ENCODE measurements at places on chromosomes 4 and X.

GRCh38 chr4:99886146-99886545, 8.1 kb downstream of the LAMTOR3 start:
- DNase-seq: no peak

DNA sequence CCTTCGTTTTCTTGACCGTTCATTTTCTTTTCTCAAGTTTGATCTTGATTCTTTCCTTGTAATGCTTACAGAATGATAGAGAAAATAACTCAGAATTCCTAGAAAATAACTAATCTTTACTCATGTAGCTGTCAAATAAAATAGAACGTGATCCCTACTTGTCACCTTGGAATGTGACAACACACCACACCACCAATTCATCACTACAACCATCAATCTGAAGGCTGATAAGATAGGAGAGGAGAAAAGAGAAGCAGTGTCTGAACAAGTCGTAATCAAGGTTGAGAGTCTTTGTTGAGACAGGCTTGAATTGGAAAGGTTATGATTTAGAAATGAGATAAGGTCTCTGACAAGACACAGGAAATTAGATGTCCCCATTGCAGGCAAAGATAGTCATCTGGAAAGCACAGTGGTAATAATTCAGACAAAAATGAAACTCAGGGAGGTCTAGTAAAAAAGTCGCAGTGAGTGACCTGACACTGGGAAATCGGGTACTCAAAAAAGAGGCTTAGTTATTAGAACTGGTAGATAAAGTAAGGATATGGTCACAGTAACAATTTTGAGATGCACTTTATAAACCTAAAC, 456.2 kb downstream of the FAT4 start:
- DNase-seq: no peak

DNA sequence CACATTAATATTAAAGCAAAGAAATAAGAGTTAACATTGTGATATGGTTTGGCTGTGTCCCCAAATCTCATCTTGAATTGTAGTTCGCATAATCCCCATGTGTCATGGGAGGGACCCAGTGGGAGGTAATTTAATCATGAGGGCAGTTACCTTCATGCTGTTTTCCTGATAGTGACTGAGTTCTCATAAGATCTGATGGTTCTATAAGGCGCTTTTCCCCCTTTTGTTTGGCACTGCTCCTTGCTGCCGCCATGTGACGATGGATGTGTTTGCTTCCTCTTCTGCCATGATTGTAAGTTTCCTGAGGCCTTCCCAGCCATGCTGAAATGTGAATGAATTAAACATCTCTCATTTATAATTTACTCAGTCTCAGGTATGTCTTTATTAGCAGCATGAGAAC, 153.8 kb upstream of the GALNT7 start:
- no peak for DNase-seq

- DNase-seq: no peak
Observed at GRCh38 chr4:70586841-70587240, 5.2 kb upstream of the AMBN start.

- DNase-seq: no peak
Observed at GRCh38 chrX:259692-260355, 21.4 kb upstream of the PLCXD1 start.

- DNase-seq: no peak
Observed at GRCh38 chr4:107283587-107284559, 247.8 kb upstream of the DKK2 start.

GRCh38 chr4:154160519-154161301, 330.9 kb downstream of the DCHS2 start:
- no peak for DNase-seq

DNA sequence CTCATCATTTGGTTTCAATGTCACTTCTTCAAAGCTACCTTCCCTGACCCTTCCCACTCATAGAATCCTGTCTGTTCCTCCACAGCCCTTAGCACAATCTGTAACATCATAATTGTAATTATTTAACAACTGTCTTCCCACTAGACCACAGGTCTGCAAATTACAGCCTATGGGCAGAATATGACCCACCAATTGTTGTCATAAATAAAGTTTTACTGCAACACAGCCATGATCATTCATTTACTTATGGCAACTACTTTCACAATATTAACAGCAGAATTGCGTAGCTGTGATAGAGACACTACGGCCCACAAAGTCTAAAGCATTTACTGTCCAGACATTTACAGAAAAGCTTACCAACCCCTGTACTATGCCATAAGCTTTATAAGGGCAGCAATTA, 15.9 kb downstream of the USP46 start:
- DNase-seq: no peak

DNA sequence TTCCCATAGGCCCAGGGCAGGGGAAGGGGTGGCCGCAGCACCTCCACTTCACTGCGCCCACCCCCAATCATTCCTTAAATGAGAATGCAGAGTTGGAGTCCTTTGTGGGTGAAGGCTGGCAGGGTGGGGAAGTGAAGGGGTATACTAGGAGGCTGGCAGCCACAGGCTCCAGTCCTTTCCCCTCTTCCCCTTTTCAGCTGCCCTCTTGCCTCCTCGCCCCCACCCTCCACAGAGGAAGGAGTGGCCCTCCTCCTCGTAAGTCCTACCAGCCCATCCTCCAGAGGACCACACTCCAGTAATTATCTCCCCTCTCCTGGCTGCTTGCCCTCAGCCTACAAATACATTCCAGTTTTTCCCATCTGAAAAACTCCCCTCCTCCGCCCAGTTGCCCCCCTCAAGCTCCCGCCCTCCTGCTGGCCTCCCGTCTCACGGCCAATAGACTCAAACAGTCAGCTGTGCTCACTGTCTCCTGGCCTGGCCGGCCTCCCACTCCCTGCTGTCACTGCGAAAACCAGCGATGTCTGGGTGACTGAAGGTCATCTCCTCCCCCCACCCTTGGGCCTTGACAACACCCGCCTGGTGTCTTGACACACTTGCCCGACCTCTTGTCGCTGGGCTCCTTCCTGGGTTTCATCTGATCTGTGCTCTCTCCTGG, 38.8 kb downstream of the EFNB1 start:
- DNase-seq: no peak

GRCh38 chr4:81164126-81164525, 50.9 kb downstream of the PRKG2 start:
- DNase-seq: no peak

GRCh38 chr4:87423317-87424098, 1.1 kb downstream of the NUDT9 start:
- DNase-seq: no peak

DNA sequence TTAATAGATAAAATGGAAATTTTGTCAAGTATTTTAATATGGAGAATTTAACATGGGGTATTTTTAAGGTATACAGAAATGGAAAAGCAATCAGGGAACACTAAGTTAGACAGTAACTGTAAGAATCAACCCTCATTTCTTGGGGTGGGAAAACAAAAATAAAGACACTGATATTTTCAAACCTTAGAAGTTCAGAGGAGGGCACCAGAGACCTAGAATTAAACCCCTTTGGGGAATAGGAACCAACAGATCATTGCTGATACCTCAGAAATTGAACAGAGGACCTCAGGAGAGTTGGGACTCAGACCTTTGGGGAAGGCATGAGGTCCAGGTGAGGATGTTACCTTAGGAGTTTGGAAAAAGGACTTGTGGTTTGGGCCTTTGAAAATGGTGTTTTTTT, 435.6 kb downstream of the TMA16 start:
- no peak for DNase-seq

GRCh38 chr4:186037692-186038658, 31.0 kb upstream of the TLR3 start:
- peak; percentile 22 for DNase-seq

GRCh38 chr4:123987408-123987807, 590.8 kb downstream of the SPRY1 start:
- DNase-seq: no peak

DNA sequence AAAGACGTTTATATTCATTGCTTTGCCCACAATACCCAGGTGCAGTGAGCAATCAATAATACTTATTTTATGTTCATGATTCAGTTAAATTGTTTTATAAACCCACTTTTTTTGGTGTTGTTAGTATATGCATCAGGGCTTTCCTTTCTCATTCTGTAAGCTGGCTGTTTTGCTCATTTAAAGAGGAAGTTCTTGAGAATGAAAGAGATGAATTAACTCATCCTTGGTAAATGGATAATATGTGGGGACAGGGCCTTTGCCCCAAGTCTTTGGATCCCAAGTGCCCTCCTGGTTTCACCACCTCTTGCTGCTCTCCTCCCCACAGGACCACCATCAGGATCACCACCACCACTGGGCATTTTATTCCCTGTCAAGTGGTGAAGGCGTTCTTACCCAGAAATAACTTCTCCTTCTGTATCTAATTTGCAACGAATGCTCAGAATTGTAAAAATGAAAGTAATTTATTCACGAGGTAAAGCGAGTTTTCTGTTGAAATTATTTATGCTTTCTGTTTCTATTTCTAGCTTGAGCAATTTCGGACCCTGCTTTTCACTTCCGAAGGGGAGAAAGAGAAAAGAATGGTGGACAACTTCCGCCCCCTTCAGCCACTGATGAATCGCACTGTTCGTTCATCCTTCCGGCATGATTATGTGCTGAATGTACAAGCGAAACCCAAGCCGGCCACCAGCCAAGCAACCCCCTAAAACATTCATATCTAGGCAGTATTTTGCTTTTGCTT, 8.2 kb upstream of the ZRSR2 start:
- no peak for DNase-seq

GRCh38 chr4:54315561-54316538, 86.8 kb downstream of the PDGFRA start:
- DNase-seq: no peak

DNA sequence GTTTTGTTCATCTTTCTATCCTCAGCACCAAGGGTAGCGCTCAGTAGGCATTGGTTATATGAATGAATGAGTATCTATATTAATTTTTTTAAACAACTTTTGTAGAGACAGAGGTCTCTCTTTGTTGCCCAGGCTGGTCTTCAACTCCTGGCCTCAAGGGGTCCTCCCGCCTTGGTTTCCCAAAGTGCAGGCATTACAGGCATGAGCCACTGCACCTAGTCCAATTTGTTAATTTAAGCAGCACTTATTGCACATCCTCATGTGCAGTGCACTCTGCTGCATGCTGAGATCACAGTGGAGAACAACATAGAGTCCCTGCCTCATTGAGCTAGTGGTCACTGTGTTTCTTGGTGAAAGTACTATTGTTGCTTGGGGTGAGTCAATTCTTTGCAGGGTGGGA, 94.4 kb downstream of the NHSL2 start:
- no peak for DNase-seq

- DNase-seq: no peak
Observed at GRCh38 chr4:113699772-113700171, 61.8 kb downstream of the CAMK2D start.

GRCh38 chr4:16026160-16026761, 57.6 kb downstream of the PROM1 start:
- DNase-seq: peak; percentile 41

GRCh38 chr4:6373541-6374410, 98.6 kb downstream of the PPP2R2C start:
- no peak for DNase-seq

GRCh38 chr4:704198-704891, 1.3 kb upstream of the PCGF3 start:
- no peak for DNase-seq

- no peak for DNase-seq
Observed at GRCh38 chr4:54073271-54073880, 9.0 kb upstream of the CHIC2 start.

- DNase-seq: no peak
Observed at GRCh38 chr4:182975806-182976205, 58.6 kb upstream of the DCTD start.

GRCh38 chr4:21067351-21067750, 367.1 kb downstream of the PACRGL start:
- no peak for DNase-seq

DNA sequence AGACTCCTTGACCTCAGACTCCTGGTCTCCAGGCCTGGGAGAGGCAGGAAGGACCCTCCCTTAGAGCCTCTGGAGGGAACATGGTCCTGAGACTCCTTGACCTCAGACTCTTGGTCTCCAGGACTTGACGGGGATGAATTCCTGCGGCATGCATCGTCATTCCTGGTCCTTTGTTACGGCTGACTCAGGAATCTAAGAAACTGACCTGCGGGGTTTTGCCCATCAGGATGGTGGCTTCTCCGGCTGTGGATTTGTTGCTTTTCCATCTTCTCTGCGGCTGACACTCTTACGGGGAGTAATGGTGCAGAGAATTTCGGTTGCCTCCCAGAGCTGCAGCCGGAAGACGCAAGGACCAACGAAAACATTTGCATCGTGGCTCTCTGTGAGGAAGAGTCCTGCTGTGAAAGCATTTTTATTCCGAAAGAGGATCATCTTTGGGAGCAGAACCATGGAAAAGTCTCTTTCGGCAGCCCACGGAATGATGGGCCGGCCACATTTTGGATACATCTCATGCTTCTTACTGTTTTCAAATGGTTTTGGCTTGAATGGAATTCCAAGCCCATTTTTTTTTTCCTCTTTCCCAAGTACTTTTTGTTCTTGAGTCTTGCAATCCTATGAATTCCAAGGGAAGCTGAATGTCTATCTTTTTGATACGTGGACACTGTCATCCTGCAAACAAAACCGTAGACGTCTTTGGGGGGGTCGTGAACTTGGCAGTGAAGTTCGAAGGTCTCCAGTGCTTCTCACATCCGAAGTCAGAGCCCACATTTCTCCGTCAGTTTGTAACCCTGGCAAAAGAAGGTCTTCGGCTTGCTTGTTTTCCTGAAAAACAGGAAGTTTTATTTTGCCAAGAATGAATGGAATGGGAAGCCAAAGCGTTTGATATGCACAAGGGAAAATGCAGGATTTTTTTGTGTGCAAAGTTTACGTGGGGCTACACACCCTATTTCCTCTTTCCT, 36.5 kb downstream of the SHOX start:
- DNase-seq: no peak

DNA sequence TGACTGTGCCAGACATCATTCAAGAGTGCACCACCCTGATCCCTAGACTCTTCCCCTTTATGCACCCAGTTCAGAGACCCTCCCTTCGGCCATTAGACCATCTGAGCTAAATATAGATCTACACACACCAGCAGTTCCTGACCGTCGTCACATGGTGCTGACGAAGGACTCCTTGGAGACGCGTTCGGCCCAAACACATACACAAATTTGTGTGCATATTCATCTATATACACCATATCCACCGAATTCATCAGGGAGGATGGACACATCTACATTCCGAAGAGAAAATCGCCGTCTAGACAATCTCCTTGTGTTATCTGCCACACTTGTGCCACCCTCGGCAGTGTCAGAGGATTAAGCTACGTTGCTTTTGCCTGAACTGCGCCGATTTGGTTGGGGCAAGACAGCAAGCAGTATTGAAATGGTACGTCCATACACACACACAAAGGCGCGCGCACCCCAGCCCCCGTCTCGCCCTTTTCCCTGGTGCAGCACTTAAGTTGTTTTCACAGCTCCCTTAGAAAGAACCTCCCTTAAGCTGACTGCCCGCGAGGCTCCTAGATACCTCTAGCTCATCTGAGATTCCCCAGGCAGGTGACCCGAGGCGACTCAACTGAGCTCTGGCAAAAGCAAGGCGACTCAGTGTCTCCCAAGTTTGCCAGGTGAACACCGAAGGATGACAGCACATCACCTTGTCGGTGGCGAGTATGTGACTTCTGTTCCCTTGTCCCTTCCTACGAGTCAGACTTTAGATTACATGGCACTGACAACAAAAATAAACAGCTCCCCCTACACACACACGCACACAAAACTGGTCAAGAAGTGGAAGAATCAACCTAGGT, 1.0 kb downstream of the RASGEF1B start:
- peak; percentile 44 for DNase-seq

Measured in central memory CD4-positive, alpha-beta T cell (primary cell).